ENCODE measurements at places on chromosomes 7 and 10.

- DNase-seq = no peak
These were observed 10.6 kb upstream of the PWWP2B start for GRCh38 chr10:132386419-132386831.

- DNase-seq = no peak
These were observed 37.6 kb downstream of the SGMS1 start for GRCh38 chr10:50585921-50586739.

DNA sequence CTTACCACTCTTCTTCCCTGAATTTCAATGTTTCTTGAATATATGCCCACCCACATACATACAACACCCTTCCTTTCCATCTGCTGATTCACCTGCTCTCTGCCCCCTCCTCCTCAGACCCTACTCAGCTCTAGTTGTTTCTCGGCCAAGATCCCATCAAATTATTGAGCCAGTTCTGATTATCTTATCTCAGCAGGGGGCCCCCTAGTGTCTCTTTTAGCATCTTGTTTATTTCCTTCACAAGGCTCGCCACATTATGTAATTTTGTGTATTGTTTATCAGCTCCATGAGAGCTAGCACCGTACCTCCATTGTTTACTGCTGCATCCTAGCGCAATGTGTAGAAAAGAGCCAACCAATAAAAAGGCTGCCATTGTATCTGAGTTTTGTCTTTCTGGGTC, 71.9 kb downstream of the FAM13C start:
- DNase-seq = no peak

DNA sequence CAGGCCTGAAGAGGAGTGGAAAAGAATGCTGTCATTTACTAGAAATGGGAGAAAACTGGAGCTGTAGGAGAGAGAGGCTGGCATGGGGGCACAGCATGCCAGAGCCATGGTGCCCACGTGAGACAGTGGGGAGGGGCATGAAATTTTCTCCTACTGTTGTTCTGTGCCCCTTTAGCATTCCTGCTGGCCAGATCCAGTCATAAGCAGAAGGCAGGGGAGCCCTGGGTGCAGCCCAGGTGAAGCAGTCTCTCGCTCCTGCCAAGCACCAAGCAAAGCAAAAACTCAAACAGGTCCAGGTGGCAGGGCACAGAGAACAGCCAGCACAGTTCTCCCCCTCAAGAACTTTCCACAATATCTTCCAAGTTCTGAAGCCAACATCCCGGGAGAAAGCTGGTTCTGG, 383.2 kb downstream of the TCERG1L start:
- no peak for DNase-seq

DNA sequence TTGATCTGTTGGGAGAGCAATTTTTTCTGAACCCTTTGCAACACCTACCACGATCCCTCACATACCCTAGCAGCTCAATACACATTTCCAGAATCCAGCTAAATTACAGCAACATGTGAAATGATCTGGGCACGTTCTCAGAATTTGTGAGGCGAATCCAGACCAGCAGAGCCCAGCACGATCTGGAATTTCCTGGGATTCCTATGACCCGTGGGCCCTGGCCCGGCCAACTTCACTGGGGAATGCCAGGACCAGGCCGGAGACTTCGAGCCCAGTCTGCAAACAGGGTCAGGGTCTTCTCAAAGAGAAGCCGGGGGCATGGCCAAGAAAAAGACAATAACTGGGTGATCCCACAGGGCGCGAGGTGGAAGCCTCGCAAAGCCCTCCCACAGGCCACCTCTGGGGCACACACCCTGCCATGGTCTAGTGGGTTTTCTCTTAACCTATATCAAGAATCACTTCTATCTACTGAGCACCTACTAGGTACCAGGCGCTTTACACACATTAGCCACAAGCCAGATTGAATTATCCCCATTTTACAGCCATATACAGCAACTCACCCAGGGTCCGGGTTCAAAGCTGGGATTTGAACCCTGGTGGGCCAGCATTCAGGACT, 33.8 kb downstream of the FAM53B start:
- DNase-seq = no peak

DNA sequence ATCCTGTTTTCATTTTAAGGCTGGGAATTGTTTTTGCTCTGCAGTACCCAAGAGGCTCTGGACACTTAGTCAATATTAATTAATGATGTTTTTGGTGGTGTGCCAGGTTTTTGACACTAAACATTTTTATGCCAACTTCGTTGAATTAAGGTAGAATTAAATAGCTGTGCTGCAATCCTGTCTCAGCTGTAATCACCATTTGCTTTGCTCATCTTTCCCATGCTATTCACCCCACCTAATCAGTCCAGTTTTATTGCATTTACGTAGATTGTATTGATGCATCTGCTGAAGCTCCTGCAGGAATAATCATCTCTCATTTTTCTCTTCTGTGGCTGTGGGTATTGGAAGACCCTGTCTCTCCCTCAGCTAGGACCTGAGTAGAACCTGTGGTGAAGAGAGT, 52.6 kb upstream of the TRUB1 start:
- no peak for DNase-seq

DNA sequence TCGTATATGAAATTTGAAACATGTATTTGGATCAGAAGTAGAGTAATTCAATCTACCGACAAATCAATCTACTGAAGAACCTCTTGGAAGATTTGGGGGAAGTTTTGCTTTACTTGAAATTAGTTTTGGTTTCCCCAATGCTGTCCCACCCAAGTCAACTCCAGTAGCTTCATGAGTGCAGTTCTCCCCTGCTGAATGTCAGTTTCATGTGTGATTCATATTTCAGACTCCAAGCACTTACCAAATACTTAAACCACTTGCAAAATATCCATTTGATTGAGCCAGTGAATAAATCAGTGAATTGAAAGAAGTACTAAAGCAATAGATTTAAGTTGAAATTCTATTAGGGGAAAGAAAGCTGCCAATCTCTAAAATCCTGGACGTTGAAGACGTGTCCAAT, 9.3 kb downstream of the CALML5 start:
- DNase-seq = no peak

DNA sequence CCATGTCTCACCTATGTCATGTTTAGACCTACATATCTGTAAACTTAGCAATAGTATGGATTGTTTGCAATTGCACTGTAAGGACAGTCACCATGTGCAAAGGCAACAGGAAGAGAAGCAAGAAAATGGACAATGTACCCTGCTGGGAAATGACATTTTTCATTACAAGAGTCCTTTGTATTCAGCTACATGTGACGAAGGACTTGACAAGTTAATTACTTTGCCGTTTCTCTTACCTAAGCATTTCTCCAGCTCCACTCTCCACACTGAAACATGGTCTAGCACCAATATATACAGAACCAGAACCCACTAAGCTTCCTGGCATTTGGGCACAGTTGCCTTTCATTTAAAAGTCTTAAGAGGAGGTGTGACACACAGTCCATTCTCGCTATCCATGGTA, 76.6 kb upstream of the PFKP start:
- no peak for DNase-seq

- DNase-seq = no peak
These were observed 126.0 kb upstream of the RET start for GRCh38 chr10:42950606-42951485.

DNA sequence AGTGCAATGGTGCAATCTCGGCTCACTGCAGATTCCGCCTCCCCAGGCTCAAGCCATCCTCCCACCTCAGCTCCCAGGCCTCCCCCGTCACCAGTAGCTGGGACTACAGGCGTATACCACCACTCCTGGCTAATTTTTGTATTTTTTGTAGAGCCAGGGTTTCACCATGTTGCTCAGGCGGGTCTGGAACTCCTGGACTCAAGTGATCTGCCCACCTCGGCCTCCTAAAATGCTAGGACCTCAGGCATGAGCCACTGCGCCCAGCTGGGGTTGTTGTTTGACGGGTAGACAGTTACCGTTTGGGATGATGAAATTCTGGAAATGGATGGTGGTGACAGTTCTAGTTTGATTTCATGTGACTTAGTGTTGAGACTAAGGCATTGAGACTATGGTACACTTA, 15.3 kb downstream of the CALML3 start:
- no peak for DNase-seq

- DNase-seq = no peak
These were observed 66.9 kb downstream of the GLRX3 start for GRCh38 chr10:130202984-130203621.

- DNase-seq = no peak
These were observed at the start of gene BMI1 for GRCh38 chr10:22320591-22321155. Gene BMI1 (plus strand): TSS chr10:22321099. CDS start chr10:22326450, 5,351 bp downstream.

DNA sequence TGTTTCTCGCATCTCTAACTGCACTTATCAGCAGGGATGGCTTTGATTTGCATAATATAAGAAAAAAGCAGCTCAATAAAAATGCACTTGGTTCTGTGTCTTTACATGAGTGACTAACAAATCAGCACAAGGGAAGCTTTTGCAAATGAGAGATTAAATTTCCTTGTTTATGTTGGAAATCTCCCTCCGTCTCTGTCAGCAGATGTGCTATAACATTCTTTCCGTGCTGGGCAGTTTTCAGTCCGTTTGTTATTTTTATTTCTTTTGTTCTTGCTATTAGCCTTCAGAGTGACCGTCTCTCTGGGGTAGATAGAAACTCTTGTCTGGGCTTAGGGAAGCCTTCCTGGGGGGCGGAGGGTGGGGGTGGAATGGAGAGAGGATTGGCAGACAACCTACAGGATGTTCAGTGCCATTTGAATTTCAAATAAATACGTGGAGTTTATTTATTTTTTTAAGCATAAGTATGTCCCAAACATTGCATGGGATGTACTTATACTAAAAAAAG, 96.0 kb downstream of the GATA3 start:
- no peak for DNase-seq

DNA sequence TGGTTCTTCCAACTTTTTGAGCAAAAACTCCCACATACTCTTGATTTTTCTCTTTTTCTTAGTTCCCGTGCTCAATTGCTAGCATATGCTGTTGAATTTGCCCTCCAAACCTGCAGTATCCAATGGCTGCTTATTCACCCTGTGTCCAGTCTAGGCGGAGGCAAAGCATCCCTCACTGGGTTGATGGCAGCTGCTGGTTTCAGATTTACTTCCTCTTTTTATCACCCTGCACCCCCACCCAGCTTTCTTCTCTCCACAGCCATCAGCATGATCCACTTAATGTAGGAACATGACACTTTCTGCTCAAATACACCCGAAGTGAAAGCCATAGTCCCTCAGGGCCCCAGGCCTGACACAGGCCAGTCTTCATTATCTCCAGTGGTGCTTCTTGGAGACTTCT, 87.6 kb upstream of the ADARB2 start:
- no peak for DNase-seq

- DNase-seq = no peak
These were observed 18.9 kb downstream of the HYCC1 start for GRCh38 chr7:22995011-22995410.

DNA sequence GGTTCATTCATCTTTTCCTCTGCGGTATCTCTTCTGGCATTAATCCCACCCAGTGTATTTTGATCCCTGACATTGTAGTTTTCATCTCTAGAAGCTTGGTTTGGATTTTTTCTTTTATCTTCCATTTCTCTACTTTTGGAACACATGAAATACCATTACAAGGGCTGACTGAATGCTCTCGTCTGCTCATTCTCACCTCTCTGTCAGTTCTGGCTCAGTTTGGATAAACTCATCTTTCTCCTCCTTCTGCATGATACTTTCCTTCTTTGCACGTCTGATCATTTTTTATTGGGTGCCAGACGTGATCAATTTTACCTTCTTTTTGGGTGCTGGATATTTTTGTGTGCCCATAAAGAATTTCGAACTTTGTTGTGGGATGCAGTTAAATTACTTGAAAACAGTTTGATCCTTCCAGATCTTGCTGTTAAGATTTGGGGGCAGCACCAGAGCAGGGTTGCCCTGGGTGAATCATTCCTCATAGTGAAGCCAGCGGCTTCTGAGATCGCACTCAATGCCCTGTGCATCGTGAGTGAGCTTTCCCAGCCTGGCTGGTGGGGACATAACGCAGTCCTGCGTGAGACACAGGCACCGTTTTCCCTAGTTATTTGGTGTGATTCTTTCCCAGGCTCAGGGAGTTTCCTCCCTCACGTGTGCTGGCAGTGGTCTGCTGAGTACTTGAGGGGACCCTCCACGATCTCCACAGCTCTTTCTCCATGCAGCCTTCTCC, 53.8 kb downstream of the LHPP start:
- DNase-seq = no peak

- DNase-seq = no peak
These were observed 219.1 kb upstream of the PITRM1 start for GRCh38 chr10:3391657-3392056.

DNA sequence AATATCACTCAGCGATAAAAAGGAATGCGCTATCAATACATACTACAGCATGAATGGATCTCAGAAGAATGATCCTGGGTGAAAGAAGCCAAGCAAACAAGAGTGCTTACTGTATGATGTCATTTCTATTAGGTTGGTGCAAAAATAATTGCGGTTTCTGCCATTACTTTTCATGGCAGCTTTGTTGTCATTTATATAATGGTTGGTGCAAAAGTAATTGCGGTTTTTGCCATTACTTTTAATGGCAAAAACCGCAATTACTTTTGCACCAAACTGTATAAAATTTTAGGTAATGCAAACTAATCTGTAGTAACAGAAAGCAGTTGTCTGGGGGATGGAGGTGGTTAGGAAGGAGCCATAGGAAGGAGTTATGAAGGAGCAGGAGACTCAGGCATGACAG, 318.3 kb upstream of the ZMIZ1 start:
- no peak for DNase-seq

GRCh38 chr7:44977304-44977958, 1.4 kb downstream of the MYO1G start:
- DNase-seq = peak; percentile 70

GRCh38 chr7:131057015-131057793, 270.5 kb upstream of the MKLN1 start:
- DNase-seq = no peak

GRCh38 chr7:125057963-125058362, 128.3 kb upstream of the POT1 start:
- no peak for DNase-seq

GRCh38 chr10:1148855-1149605, 92.8 kb downstream of the WDR37 start:
- no peak for DNase-seq

- DNase-seq = no peak
These were observed 49.6 kb downstream of the SYPL1 start for GRCh38 chr7:106062521-106062931.

- DNase-seq = no peak
These were observed 1.6 kb upstream of the DNAJB6 start for GRCh38 chr7:157335236-157335635.

DNA sequence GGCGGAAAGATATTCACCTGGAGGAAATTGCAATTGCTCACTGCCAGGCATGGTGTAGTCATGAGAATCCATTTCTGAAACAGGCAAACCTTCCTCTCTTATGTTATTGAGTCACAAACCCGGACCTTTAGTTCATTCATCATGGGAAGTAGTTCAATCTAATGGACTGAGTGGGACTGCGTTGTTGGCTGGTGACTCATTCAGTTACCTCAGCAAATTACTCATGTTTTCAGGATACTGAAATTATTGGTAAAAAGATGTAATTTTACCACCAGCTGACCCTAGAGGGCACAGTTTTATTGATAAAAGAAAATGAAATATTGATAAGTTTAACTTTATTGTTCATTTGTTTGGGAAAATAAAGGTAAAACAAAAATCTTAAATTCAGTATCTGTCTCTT, 1194.4 kb upstream of the SORCS1 start:
- no peak for DNase-seq
